IPS DF 19.7 (cell line): ENCODE measurements at places on chromosomes 16 and 17.

GRCh38 chr16:3138823-3139426 is 4.1 kb downstream of the ZNF213 start:
- no peak for DNase-seq

DNA sequence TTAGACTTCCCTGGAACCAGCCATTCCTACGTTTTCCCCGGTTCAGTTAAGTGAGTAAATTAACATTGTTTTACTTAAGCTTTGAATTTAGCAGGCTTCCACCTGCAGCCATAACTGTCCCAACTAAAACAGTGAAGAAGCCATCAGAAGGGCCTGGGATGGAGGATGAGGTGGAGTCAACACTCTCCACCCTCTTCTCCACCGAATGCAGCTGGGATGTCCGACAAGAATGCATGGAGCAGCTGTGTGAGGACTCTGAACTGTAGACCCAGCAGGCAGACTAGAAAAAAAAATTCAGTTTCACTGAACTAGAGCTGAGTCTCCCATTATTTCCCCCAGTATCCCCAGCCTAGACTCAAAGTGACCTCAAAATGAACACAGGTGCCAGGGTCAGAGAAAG is 114.8 kb downstream of the C16orf95 start:
- DNase-seq = no peak

DNA sequence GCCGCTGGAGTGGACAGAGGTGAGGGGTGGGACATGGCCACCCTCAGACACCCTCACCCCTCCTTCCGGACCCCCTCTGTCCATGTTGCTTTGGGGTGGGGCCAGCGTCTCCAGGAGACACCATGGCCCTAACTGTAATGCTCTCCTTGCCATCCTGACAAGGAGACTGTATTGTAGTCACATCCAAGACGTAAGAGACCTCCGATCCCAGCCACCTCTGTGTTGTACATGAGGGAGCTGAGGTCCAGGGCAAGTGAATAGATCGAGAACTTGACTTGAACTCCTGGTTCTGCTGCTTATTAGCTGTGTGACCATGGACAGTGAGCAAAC is 30.2 kb downstream of the POLR3E start:
- DNase-seq = no peak

DNA sequence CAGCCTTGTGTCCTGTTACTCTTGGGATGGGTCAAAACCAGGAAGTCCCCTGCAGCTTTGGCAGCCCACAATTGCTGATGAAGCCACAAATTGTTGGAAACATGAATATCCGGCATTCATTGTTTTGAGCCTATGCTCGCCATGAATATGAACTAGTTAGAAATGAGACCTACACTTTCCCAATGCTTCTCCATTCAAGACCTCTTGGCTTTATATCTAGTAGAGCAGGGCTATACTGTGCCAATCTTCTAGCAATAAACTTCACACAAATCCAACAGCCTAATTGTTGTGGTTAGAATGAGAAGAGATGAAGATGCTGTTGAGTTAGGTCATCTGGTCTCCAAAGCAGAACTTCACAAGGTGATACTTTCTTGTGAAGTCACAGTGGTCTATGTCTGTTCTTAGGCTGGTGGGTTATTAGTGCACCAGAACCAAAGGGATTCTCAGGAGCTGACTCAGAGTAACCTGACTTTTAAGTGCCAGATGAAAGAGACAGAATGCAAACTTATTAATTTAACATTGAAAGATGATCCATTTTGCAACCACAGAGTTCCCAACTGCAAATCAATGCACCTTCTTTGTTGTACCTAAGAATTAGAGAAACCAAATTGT is 13.7 kb upstream of the KRT23 start:
- DNase-seq = no peak

DNA sequence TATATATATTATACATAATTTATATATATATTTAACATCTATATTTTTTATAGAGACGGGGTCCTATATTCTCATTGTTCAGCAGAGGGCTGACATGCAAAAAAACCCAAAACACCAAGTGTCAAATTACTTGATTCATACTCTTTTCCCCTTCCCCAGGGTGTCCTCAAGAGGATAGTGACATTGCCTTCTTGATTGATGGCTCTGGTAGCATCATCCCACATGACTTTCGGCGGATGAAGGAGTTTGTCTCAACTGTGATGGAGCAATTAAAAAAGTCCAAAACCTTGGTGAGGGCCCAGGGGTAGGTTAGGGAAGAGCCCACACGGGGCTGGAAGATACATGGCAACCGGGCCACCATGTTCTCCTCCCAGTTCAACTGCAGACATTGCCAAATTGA is 11.0 kb downstream of the ITGAM start:
- no peak for DNase-seq

GRCh38 chr17:27352448-27353032 is 58.6 kb downstream of the WSB1 start:
- no peak for DNase-seq

GRCh38 chr16:27225536-27226360 is 22.4 kb downstream of the KDM8 start:
- DNase-seq = no peak

GRCh38 chr17:47208744-47209488 is at the start of gene MYL4:
Gene MYL4, plus strand, starts transcription at chr17:47209348. Its CDS starts 75 bp downstream, at chr17:47209423.
- DNase-seq = no peak

- no peak for DNase-seq
Measured at GRCh38 chr17:35898283-35899070, 18.3 kb upstream of the CCL5 start.

DNA sequence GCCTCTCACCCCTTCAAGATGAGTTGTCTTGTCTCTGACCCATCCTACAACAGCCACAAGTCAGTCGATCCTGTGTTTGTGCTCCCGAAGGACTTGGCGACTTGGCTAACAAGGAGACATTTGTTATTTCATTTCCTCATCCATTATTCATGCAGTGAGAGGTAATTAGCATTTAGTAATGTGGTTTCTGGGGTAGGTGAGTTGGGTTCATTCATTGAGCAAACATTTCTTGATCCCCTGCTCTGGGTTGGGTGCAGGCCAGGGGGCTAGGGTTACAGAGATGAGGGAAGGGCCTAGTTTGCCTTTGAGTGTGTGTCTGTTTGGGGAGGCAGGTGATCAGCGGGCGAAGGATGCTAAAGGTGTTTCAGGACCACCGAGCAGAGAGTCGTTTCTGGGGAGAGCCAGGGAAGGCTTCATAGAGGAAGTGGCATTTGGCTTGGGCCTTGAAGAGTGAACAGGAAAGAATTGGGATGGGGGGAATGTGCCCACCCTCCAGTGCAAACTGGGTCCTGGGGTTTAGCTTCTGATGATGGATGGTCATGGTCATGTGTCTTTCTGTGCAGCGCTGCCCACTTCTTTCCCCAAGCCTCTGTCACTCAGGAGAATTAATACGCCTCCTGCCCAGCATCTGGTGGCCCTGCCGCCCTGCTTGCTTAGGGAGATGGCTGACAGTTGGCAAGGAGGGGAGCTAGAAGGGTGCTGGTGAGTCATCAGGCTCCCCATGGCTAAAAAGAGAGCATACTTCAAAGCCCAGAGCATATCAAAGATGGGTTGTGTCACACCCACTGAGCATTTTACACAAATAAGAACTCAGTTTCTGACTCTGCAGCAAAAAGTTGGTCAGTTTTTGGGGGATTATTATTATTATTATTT is 38.5 kb downstream of the MSI2 start:
- no peak for DNase-seq

DNA sequence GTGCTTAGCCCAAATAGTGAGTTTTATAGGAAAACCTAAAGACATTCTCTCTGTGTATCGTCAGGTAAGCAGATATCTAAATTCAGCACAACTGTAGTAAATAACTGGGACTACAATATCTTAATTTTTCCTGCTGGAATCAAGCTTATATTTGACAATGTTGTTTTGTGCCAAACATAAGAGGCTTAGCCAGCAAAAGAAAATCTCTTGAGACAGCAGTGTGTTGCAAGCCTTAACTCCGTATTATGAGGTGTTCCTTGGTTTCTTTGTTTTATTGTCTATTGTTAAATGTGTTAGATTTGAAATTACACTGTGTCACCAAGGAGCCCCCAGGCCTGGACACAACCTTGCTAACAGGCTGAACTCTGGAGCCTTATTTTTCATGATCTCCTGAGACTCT is 1570.6 kb upstream of the GOT2 start:
- DNase-seq = no peak

GRCh38 chr17:51516924-51517323 is 256.6 kb downstream of the UTP18 start:
- DNase-seq = no peak

- DNase-seq = no peak
Measured at GRCh38 chr17:70047619-70048419, 27.2 kb upstream of the KCNJ16 start.

DNA sequence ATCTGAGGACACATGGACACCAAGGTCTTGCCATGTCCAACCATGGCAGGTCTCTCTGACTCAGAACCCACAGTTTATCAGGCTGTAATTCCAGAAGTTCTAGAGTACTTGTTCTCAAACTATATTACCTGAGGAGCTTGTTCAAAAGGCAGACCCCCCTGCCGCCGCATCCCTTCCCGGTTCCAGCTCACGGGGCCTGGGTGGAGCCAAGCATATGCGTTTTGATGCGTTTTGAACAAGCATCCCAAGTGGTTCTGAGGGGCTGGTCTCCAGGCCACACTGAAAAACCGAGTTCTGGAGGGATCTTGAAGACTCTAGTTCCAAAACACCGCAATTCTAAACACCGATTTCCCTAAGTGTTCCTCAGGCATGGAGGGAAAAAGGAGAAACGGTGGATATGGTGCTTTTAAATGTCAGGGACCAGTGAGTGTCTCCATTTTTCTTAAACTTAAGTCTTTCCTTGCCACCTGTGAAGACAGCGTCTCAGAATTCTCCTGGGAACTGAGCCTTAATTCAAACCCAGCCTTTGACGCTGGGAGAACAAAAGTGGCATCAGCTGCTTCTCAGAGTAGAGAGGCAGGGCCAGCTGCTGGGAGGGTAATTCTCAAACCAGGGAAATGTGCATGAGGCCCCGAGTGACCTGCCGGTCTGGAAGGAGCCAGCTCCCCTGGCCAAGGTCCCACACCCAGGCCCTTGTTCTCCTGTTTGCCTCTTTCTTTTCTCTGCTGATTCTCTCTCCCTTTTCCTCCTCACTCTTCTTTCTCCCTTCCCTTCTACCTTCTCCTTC is 84.4 kb upstream of the PLCG2 start:
- no peak for DNase-seq

DNA sequence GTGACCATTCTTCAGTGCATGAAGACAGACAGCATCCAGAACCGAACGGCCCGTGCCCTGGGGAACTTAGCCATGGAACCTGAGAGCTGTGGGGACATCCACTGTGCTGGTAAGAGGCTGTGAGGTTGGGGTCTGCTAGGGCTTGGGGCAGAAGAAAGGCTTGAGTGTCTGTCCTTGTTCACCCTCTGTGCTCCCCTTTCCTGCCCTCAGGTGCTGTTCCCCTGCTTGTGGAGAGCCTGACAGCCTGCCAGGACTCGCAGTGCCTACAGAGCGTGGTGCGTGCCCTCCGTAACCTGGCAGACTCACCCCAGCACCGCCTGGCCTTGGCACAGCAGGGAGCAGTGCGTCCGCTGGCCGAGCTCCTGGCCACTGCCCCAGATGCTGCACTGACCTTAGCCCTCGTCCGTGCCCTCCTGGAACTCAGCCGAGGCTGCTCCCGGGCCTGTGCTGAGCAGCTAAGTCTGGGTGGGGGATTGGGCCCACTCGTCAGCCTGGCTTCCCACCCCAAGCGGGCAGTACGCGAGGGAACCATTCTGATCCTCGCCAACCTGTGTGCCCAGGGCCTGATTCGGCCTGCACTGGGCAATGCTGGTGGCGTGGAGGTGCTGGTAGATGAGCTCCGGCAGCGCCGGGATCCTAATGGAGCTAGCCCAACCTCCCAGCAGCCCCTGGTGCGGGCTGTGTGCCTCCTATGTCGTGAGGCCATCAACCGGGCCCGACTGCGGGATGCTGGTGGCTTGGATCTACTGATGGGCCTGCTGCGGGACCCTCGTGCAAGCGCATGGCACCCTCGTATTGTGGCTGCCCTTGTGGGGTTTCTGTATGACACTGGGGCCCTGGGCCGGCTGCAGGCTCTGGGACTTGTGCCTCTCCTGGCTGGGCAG is 2.9 kb downstream of the ARMC5 start:
- no peak for DNase-seq

DNA sequence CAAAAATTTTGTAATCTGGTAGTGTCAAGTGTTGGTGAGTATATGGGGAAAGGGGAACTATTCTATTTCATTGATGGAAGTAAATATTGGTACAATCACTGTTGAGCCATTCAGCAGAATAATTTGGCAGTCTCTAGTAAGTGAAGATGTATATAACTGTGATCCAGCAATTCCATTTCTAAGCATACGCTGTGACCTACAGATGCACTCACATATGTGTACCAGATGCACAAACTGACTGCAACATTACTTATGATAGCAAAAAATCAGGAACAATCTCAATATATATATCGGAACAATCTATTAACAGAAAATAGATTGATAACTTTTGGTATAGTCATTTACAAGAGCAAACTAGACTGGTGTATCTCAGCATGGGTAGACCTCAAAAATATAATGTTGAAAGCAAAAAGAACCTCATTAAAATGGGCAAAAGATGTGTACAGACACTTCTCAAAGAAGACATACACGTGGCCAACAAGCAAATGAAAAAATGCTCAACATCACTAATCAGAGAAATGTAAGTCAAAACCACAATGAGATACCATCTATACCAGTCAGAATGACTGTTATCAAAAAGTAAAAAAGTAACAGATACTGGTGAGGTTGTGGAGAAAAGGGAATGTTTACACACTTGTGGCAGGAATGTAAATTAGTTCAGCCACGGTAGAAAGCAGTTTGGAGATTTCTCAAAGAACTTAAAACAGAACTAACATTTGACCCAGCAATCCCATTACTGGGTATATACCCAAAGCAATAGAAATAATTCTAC is 20.7 kb downstream of the ADAP2 start:
- no peak for DNase-seq

DNA sequence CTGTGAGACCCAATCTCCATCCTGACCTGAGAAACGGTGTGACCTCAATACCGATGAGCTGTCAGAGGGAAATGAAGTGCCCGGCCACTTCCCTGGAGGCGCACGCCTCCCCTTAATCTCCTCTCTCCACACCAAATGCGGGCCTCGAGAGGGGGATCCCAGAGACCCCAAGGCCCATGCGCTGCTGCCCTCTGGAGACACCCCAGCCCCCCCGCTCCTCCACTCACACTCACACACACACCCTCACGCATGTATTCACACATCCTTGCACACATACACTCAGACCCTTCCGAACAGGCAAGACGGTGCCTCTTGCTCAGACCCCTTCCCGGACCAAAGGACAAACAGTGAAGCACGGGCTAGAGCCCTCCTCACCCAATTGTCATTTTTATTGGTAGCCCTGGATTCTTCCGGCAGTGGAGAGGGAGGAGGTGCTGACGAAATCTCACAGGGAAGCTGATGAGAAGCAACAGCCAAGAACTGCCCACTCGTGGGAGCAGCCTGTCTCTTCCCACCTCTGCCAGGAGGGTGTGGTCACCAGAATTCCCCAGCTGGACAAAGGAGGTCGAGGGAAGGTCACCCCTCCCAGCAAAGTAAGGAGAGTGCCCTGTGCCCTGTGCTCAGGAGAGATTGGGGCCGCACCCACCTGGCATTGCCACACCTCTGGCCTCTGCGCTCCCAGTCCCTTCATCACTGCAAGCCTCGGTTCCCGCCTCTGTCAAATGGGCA is 136.0 kb upstream of the TNRC6C start:
- no peak for DNase-seq

GRCh38 chr16:28905800-28906372 is 19.2 kb downstream of the RABEP2 start:
- no peak for DNase-seq

- DNase-seq = no peak
Measured at GRCh38 chr17:58153671-58154070, 5.5 kb downstream of the OR4D1 start.
